CD4-positive, alpha-beta T cell treated with Interleukin-1 beta for 1 hour (primary cell): ENCODE measurements at places on chromosomes 3 and 15.

GRCh38 chr3:72185549-72186399 lies 400.8 kb upstream of the PROK2 start:
- no peak for DNase-seq

DNA sequence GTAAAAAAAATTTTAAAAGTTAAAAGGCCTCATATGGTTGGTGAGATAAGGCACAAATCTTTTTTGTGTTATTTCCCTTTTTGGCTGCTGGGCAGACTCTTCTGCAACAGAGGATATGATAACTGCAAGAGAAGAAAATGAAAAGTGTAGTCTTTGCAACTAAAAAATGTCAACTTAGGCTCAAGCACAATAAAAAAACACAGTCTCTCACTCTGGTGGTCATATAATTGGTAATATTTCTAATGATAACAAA lies 15.4 kb downstream of the COMMD2 start:
- no peak for DNase-seq

GRCh38 chr3:23071758-23072157 lies 131.4 kb upstream of the UBE2E2 start:
- DNase-seq, result peak; percentile 16

DNA sequence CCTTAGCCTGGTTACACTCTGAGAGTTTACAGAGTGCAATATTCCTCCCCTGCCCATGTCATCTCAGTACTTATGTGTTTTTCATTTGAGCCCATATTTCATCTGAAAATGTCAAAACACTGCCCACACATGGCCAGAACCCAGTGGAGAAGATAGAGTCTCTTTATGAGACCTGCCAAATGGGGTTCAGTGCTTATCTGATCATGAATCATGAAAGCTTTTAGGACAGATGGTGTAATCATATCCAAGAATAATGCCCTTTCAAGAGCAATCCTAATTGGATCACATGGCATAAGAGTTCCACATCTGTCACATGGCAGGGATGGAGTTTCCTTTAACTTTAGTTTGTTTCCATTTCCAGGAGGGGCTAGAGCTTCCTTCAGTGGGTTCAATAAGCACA lies 77.2 kb upstream of the AGBL1 start:
- no peak for DNase-seq
